T-helper 1 cell treated with Interleukin-12 subunit alpha and Interleukin-12 subunit beta and Interleukin-4 antibody, amounts not matched to agents 30 ng/mL and 1 ng/mL, for 36 hours (primary cell): ENCODE measurements at places on chromosomes 1 and 21. TPM values are rescaled to one million over a fixed set of nuclear protein-coding genes. Genes with fewer than 3 reads are reported as not detected.

The ERVH48-1 gene
- total RNA-seq = 0.54 and 0.59 TPM in 2 replicates

The NBPF20 gene
- total RNA-seq = 1.4 and 1.5 TPM in 2 replicates

The SMIM34 gene
- not detected in 2 replicates for total RNA-seq

The SNX7 gene
- not detected in 2 replicates for total RNA-seq

The TRIM46 gene
- total RNA-seq = 19.8 and 20.1 TPM in 2 replicates

The GADD45A gene
- total RNA-seq = 29.5 and 30.8 TPM in 2 replicates

The KLHDC9 gene
- total RNA-seq = not detected in 2 replicates

The ZNF697 gene
- 0.69 and 0.73 TPM in 2 replicates for total RNA-seq

The SPOCD1 gene
- total RNA-seq = not detected in 2 replicates

The CFAP141 gene
- not detected in 2 replicates for total RNA-seq
